Activated naive CD8-positive, alpha-beta T cell treated with anti-CD3 and anti-CD28 coated beads, Interleukin-2, amount 50 U/mL, for 24 hours (primary cell): ENCODE measurements at places on chromosomes 5 and 9.

DNA sequence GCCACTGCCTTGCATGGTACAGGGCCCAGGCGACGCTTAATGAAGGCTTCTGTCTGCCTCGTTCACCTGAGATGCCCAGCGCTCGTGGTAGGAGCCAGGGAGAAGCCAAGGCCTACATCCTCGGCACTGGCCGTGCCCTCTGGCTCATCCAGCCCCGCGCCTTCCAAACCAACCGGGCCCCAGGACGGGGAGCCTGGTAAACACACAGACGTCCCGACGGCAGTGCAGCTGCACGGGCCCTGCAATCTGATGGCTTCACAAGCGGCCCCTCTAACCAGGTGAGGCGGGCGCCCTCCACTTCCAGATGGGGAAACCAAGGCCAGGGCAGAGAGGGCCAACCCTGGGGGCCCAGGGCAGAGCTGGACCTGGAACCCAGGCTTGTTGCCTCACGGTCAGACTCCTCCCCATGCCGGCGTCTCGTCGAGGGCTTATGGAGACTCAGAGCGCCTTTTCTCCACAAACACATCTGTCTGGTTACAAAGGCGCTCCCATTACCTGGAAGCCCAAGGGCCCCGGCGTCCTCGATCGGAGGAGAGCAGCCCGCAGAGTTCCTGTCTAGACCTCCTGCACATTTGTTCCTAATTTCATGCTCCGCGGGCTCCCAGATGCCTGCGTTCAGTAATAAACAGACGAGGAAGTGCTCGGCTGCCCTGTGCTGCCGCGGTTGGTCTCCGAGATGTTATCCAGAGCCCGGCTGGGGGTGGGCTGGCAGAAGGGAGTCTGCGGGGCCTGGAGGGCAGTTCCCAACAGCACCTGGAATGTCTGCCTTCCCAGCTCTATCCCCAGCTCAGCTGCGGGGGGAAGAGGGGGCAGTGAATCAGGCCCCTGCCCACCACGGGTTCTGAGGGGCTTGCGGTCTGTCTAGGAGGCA lies 23.5 kb downstream of the FAM163B start:
- DNase-seq: no peak

- no peak for DNase-seq
Measured at GRCh38 chr5:126046846-126047571, 376.2 kb upstream of the GRAMD2B start.

DNA sequence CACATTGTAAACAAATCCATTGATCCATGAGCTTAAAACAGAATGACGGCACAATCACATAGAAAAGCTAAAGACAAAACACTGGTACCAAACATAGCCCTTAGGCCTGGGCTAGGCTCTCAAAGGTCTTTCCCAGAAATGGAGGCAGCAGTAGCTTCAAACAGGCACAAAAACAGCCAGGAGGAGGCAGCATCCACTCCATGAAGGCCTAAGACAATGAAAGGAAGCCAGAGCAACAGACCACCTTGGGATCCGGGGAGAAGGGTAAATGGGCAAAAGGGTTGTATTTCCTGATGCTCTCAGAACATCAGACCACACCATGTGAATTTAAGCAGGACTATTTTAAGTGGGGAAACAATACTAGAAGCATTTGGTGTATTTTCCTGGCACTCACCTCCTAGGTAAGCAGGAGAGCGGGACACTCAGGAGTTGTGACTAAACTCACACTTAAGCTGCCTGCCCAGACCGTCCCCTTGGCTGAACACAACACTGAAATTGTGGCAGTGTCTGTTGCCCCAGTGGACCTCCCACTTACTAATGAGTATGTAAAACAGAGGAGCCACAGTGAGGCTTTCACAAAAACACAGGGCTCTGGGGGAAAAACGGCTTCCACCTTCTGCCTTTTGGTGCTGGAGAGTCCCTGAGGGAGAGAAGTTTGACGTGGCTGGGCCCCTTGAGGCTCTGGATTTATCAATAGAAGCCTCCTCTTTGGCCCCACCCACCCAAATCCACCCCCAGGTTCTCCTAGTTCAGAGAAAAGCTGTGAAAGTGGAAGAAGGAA lies 11.9 kb downstream of the GNPDA1 start:
- no peak for DNase-seq

DNA sequence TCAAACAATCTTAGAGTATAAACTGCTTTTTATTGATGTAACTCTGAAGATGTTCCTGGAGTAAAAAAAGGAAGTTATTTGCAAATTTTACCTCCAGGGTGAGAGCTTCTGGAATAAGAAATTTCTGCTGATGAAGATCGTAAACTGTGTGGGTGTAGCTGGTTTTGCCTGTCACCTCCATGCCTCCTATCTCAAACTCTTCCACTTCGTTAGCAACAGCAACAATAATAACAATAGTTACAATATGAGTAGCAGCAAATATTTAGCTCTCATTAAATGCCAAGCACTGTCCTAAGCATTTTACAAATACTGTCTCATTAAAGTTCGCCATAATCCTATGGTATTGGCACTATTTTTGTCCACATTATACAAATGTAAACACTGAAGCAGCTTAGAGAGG lies 57.9 kb downstream of the GCNT1 start:
- no peak for DNase-seq

DNA sequence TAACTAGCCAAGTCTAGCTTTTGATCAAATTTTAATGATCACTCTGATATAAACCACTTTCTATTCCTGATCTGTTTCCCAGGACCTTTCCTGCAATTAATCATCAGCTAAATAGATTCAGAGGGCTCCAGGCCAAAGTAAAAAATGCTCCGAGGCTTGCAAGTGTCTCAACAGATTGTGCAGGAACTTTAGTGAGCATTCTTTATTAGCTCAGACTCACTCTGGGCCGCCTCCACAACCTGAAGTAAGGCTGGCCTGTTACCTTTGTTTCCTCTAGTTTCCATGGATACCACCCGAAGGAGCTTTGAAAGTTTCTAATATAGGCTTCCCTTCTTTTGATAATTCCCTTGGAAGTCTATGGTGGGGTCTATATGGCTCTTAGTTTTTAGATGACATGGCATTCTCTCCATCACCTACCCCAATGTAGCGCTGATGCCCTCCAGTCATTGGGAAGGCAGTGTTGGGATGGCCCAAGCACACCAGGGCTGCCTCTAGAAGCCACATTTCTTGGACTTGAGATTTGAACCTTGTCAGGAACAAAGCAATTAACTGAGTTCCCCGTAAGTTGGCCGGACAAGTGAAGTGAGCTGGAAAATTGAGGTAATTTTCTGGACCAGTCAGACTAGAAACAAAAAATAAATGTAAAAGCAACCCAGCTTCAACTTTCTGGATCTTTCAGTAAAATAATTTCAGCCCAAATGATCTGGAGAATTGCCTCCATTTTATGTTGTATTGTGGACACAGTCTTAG lies 97.6 kb upstream of the LHFPL2 start:
- no peak for DNase-seq

DNA sequence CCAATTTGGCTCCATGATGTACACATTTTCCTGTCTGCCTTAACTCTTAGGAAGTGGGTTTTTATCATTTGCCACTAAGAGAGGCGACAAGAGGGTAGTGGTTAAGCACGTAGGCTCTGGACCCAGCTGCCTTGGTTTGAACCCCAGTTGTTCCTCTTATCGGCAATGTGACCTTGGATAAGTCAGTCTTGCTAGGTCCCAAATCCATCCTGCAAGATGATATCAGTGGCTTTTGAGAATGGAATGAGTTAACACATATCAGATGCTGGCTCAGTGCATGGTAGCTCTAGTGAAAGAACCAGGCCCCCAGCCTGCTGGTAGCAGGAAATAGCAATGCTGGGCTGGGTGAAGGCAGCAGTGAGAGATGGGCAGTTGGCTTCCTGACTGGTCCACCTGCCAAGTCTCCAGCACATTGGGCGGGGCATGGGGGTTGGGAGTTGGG lies 72.5 kb downstream of the STK10 start:
- DNase-seq: no peak

DNA sequence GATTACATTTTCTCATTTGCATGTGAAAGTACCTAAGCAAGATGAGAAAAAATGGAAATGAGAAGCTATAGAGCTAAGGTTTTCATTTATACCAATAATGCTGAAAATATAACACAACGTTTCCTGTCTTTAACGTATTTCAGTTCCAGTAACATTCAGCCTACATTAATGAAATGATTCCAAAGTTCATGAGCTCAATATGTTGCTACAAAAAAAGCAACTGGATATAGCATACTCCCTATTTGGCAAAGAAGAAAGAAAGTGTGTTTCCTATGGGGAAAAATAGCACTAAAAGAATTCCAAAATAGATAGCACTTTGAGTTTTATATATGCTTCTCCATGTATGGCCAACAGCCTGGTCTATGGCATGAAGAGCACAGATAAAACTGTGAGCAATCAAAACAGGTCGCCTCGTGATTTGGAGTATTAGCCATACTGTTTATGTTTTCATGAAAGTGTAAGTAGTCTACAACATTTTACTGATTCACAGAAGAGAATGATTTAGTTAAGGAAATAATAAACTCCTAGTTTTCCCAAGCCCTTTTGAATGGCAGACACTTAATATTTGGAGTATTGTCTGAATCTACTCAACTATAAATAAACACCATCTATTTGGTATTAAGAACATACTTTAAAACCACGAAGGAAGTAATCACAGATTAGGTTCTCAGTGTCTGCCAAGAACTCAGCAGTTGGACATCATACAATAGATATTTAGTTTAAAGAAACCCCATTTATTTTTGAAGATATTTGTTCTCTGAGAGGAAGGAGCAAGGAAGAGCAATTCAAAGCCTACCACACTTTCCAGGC lies 258.7 kb upstream of the RASA1 start:
- DNase-seq: no peak

DNA sequence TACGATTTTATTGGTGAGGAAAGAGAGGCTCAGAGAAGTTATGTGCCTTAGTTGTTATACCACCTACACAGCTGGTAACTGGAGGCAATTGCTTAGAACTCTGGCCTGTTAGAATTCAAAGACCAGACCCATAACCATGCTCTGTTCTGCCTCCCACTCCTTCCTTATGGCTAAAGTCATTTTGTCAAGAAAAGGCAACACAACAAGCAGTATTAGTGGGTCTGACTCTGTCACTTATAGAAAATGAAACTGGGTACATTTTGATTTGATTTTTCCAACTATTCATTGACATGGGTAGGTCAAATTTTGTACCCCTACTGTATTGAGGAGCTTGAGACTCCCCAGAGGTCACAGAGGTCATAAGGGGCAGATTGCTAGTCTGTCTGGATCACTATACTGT lies 44.5 kb upstream of the NR3C1 start:
- DNase-seq: no peak

DNA sequence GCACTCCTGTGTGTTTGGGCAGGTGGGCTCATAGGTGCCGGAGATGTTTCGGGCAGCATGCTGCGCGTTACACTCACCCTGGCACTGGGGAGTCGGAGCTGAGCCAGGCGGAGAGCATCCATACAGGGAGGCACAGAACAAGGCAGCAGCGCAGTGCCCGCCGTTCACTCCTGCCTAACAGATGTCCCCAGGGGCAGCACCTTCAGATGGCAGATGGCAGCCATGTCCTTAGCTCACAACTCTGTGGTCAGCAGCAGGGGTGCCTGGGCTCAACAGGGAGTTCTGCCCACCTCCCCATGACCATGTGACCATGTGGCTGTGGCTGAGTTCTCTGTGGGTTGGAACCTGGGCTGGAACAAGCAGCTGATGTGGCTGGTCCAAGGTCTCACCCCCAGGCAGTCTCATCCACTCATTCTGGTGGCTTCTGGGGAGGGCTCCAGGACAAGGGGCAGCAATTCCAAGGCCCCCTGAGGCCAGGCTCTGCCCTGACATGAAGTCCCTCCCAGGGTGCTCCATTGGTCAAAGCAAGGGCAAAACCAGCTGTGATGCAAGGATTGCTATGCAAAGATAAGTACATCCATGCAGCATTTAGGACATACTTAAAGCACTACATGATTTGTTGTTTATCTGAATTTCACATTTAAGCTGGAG lies 64.2 kb downstream of the MRPL36 start:
- DNase-seq: no peak

DNA sequence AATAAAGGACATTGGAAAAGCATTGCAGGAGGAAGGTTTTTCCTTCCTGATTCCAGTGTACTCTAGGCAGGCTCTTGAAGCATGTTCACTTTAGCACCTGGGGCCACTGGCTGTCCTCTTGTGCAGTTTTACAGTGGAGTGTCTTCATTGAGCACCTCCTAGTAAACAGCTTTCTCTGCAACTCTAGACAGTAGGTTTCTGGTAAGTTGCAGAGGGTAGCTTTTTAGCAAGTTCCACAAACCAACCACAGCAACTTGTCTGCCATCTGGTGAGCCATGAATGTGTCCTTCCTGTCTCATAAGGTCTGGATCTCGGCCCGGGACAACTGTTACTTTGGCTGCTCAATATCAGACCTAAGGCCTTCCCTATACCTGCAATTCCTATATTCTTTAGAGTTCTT lies 488.0 kb downstream of the MAN2A1 start:
- no peak for DNase-seq

- no peak for DNase-seq
Measured at GRCh38 chr5:139708877-139709581, 60.9 kb downstream of the CXXC5 start.

GRCh38 chr9:112582371-112583262 lies 96.0 kb downstream of the KIAA1958 start:
- DNase-seq: no peak

GRCh38 chr5:953535-954449 lies 54.8 kb upstream of the NKD2 start:
- DNase-seq: no peak

GRCh38 chr5:33715661-33716060 lies 176.1 kb downstream of the ADAMTS12 start:
- DNase-seq: no peak

- peak; percentile 32 for DNase-seq
Measured at GRCh38 chr9:4366591-4367330, 66.9 kb upstream of the GLIS3 start.

- DNase-seq: no peak
Measured at GRCh38 chr9:88932766-88933165, 58.5 kb upstream of the S1PR3 start.

DNA sequence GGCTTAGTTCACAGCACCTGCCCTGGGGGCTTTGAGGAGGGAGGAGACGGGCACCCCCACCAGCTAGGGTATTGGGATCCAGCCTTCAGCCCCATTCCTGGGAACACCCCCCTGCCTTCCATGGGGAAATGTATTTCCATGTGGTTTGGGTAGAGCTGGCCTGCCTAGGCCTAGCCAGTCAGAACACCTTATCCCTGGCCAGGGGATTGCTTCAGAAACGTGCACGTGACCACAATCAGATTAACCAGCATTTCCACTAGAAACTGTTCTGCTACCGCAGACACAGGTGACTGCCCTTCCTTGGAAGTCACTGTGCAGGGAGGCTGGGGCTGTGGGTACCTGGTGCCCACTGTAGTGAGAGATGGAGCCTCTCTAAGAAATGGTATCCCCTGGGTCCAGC lies 14.0 kb downstream of the BBLN start:
- DNase-seq: no peak

DNA sequence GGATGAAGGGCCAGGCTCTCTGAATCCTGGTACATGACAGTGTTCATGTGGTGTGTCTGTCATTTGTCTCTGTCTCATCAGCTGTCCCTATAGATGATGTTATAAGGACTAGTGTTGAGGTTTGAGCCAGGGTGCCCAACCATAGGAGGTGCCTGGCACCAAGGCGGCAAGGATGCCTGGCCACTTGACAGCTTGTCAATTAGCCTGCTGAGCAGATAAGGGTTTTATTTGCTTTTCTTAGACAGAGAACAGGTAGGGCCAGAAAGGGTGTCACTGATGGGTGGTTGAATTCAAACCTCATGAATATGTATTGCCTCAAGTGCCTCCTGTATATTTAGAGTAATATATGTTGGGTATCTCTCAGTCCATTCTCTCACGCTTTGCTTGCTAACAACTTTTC lies 30.1 kb upstream of the AUH start:
- no peak for DNase-seq

GRCh38 chr5:122885045-122885517 lies 39.7 kb downstream of the SNX24 start:
- DNase-seq: no peak
